Esophagus muscularis mucosa (tissue), 4 donors: ENCODE measurements at places on chromosomes 6 and 20. TPM values are rescaled to one million over a fixed set of nuclear protein-coding genes. Genes with fewer than 3 reads are reported as not detected.

DNA sequence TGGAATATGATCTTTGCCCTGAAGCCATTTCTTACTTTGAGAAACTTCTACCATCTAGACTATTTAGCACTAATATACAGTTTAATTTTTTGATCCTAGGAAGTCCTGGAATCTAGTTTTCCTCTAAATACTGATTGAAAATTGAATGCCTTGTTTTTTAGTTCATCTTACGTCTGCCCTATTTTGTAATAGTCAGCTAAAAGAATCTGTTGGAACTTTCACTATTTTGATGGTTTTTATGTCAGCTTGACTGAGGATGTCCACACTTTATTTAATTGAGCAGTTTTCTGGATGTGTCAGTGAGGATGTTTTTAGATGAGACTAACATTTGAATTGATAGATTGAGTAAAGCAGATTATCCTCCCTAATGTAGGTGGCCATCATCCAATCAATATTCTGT lies 8.4 kb downstream of the OR12D2 start:
- DNase-seq = no peak

Gene SLC22A7
- not detected for total RNA-seq

- DNase-seq = no peak
These were observed 6.0 kb upstream of the VEGFA start for GRCh38 chr6:43763812-43764522.

DNA sequence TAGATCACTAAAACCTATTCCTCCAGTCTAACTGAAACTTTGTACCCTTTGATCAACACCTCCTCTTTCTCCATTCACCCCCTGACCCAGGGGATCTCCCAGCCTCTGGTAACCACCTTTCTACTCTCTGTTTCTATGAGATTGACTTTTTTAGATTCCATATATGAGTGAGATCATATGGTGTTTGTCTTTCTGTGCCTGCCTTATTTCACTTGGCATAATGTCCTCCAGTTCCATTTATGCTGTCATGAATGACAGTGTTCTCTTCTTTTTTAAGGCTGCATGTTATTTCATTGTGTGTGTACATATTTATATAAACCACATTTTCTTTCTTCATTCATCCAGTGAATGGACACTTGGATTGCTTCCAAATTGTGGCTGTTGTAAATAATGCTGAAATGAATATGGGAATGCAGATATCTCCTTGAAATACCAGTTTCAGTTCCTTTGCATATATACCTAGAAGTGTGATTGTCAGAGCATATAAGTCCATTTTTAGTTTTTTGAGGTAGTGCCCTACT lies 57.7 kb downstream of the DHX35 start:
- no peak for DNase-seq

- DNase-seq = no peak
These were observed 96.7 kb upstream of the LAMP5 start for GRCh38 chr20:9417665-9418064.

GRCh38 chr6:73803562-73804241 lies 107.7 kb downstream of the CD109 start:
- no peak for DNase-seq

DNA sequence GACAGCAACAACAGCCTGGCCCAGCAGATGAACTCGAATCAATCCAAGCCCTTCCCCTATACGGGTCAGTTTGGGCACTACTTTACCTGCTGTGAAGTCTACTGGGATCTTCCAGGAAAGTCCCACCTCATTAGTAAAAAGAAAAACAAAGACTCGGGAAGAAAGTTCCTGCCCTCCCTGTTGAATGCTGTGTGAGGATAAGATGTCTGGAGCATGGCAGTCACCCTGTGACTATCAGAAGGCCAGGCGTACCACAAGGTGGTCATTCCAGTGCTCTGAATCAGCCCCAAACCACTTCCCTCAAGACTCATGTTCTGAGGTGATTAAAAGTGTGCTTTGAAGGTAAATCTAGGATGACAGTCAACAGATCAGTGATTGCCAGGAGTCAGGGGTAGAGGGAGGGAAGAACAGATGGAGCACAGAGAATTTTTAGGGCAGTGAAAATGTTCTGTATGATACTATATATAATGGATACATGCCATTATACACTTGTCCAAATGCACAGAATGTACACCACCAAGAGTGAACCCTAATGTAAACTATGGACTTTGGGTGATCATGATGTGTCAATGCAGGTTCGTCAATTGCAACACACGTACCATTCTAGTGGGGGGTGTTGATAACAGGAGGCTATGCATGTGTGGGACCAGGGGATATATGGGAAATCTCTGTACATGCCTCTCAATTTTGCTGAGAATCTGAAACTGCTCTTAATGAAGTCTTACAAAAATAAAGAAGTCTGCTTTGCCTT lies 14.7 kb downstream of the FKBP1A start:
- DNase-seq = no peak

DNA sequence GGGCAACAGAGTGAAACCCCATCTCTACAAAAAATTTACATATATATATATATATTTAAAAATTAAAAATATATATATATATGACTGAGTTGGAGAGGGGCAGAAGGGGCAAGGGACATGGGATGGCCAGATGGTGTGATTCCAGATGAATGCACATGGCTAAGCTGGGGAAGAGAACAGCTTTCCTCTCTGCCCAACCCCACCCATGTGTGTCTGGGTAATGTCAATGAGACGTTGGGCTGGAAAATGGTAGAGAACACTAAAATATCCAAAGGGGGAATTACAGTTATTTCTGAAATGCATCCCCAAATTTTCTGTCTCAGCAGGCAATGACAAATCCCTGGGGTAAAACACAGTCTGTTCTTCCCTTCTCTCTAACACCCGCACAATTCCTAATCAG lies 31.2 kb upstream of the CCND3 start:
- DNase-seq = no peak

DNA sequence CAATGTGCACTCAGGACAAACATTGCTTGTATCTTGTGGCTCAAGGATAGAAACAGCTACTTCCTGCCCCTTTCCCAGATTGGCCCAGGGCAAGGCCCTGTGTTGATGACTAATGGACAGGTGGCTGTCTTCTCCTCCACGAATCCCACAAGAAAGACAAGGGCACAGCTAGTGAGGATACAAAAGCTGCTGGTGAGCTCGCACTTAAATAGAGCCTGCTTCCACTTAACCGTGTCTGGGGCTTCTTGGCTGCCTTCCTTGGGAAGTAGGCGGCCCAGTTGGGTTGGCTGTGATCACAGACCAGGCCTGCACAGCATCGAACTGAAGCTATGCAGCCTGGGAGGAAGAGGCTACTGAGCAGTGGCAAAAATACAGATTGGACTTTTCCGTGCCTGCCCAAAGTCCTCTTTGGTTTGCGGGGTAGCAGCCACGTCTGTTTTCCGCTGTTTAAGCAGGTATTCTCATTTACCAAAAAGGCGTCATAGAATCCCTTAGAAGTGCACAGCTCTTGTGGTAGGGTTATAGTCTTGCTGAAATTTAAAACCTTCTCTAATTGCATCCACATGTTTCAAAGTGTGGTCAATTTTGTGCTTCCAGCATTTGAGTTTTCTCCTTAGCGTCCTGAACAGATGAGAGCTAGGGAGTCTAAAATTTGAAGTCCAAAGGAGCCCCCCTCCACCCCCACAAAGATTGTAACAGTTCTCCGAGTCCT lies 23.0 kb upstream of the NAA20 start:
- DNase-seq = no peak

Gene SKIC2
- 23.3 TPM for total RNA-seq

GRCh38 chr6:18978337-18979128 lies 591.4 kb downstream of the RNF144B start:
- no peak for DNase-seq

Gene OSBPL2
- total RNA-seq = 52.7 TPM

Gene SULF2
- 138 TPM for total RNA-seq

DNA sequence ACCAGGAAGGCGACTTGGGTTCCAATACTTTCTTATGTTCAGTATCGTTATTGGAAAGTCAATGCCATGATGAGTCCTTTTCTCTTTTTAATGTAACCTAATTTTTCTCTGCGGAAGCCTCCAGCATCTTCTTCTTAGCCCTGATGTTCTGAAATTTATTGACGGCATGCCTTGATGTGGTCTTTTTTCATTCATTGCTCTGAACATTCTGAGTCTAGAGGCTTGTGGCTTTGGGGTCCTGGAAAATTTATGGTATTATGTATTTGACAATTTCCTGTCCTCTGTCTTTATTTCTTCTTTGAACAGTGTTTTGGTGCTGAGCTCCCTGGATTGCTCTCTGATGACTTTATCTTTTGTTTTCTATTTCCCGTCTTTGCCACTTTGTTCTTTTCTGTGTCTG lies 28.7 kb upstream of the MAS1 start:
- DNase-seq = no peak

Gene GPSM3
- 7.7 TPM for total RNA-seq

Gene SLC2A10
- total RNA-seq = 18.5 TPM

Gene KIF13A
- total RNA-seq = 73.1 TPM

DNA sequence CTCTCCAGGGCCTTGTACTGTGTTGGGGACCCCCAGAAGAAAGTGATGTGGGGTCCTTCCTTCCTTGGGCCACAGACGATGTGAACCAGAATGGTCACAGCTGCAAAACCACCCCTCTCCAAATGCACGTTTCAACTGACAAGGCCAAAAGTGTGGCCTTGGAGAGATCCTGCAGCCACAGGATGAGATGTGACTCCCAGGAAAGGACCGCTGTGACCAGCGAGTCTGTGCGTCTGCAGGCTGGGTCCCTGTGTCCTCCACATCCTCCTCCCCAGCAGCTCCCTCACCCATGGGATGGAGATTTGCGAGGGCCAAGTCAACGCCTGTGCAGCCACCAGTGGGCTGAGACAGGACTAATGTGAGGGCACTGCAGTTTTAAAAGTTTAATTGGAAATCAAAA lies 247.0 kb downstream of the ERMARD start:
- DNase-seq = no peak

Gene C6orf118
- total RNA-seq = not detected

GRCh38 chr20:57709823-57710799 lies at the start of gene PMEPA1:
TSS of gene PMEPA1 (minus strand) at chr20:57710015. CDS start at chr20:57709582, 433 bp downstream.
- peak; percentile 97 for DNase-seq

DNA sequence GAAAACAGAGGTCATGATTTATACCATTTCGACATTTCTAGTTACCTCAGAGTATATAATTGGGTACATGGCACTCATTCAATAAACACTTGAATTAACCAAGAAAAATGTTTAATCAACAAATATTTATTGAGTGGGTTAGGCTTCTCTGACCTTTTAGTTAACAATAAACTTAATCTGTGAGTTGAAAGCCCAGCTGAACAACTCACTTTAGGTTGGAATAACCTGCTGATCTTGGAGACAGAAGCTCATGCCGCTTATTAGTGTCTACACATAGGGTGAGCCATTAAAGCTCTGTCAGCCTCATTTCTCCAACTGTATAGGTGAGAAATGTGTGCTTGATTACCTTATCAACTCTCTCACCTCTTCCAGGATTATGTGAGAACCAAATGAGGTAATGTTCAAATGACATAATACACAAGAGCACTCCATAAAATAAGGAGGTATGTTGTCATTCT lies 98.2 kb upstream of the DTNBP1 start:
- DNase-seq = no peak

Gene BNIP5
- not detected for total RNA-seq
